H7 (cell line): ENCODE measurements at places on chromosomes 3 and 15. TPM values are rescaled to one million over a fixed set of nuclear protein-coding genes. Genes with fewer than 3 reads are reported as not detected.

GRCh38 chr15:89870006-89870405, 23.8 kb downstream of the AP3S2 start:
- DNase-seq, result no peak

Gene P2RY1
- 25.1 and 38.2 TPM in 2 replicates for total RNA-seq

GRCh38 chr15:86425746-86426145, 346.1 kb downstream of the AGBL1 start:
- DNase-seq, result no peak

GRCh38 chr3:151925876-151926275, 52.4 kb downstream of the SUCNR1 start:
- DNase-seq, result no peak

- DNase-seq, result no peak
Observed at GRCh38 chr3:7959094-7959493, 542.5 kb upstream of the LMCD1 start.

DNA sequence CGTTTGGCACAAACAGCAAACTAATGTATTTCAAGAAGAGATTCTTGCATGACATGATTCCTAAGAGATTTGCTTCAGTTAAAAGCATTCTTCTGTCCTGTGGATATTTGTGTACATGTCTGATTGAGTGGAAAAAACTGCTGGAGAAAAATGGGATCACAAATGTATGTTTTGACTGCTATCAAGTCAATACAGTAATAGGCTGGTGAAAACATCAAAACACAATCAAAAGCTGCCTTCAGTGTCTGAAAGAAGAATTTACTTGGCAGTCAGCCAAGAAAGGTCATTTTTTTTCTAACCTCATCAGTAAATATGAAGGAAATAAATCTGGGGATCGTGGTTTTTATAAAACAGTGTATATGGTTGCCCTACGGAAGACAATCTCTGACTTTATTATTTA, 1214.8 kb downstream of the NSUN3 start:
- DNase-seq, result no peak

Gene ZNF770
- 45.7 and 71.5 TPM in 2 replicates for total RNA-seq

- DNase-seq, result no peak
Observed at GRCh38 chr15:81165535-81165934, 31.1 kb upstream of the IL16 start.

DNA sequence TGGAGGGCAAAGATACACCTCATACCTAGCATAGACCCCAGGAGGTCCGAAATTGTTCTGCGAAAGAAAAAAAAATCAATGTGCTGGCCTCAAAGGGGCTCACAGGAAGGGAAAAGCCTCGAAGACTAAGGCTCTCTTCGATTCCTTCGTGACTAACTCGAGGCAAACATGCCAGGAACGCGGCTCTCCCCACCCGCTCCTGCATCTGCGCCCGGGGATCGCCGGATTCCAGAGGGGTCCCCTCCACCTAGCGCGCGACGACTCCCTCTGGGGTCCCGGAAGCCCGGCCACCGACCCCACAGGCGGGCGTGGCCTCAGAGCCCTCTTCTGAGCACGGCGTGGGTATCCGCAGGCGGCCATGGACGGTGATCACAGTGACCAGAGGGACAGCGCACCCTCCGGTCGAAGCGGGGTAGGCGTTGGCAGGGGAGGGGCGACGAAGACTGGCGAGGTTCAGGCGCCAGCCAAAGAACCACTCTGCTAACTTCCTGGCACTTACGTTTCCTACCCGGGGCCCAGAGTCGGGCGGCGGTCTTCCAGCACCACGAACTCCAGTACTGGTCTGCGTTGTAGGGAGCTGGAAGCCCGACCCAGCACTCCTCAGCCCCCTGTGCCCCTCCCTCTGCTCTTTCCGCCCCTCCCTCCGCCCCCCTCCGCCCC, 515 bp upstream of the EIF3J start:
- DNase-seq, result no peak

DNA sequence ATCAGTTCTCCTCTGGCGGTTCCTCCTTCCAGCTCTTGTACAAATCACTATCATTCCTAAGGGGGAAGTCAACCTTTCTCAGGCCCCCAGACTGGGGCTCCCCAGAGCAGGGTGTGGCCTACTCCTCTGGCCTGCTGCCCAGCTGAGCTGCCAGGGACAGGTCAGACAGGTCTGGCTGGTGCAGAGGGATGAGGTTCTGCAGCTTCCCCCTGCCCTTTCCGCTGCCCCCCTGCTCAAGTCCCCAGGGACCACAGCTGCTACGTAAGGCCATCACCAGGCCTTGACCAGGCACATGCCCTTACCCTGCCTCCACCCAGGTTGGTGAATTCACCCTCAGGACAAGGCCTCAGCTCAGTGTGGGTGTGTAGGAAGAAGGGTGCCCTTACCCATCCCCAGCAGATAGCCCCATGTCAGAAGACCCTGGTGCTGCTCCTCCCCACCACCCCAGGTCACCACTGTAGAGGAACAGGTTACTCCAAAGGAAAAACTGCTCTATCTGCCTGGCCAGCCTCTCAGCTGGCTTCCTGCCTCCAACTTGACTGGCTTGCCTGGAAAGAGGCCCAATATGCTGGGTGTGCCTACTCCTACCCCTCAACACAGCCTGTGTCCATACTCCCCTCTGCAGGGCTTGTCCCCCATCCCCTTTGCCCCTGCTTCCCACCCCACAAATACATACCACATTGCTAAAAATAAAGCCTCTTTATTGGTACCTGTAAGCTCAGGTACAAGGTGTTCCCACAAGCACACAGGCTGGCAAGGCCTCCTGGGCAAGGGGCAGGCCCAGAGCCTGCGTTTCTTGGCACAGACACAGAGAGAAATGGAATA, 12.0 kb downstream of the CSRNP1 start:
- peak; percentile 27 for DNase-seq

Gene CCDC80
- total RNA-seq, result 17.2 and 19.1 TPM in 2 replicates

- no peak for DNase-seq
Observed at GRCh38 chr3:28348265-28348628, 274 bp upstream of the ZCWPW2 start.
